ENCODE measurements at places on chromosomes 7 and 10. TPM values are rescaled to one million over a fixed set of nuclear protein-coding genes. Genes with fewer than 3 reads are reported as not detected.

DNA sequence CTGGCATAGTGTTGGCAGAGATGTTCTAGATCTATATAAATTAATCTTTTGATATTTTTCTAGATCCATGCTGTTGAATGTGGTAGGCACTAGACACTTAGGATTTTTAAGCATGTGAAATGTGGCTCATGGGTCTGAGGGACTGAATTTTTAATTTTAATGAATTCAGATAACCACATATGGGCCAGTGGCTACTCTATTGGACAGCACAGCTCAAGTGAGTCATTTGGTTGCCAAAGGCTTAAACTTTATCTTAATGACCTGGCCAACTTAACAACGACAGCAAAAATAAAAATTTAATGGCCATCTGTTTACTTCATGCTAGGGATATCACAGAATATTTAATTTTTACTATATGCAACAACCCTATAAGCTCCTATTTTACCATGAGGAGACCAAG is 61.4 kb downstream of the CDK14 start:
- no peak for DNase-seq

DNA sequence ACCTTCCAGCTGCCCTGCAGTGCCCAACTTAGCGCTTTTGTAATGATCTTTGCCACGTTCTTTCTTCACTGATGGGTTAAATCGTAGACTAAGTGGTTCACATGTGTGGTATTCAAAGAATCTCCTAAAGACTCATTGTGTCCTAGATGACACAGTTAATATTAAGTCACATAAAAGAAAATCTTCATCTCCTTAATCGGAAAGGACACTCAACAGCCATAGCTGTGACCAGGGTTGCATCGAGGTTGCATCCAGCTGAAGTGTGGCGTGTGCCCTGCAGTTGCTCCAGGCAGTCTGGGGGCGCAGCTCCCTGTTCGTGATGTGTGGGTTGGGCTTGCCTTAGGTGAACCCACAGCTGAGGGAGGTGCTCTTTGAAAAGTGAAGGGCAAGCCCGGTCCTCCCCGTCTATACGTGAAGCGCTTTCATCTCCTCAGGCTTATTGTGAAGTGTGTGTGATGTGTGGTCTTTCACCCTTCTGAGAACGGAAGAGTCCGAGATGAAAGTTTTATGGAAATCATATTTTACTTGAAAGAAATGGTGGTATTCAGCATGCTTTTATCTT is 122.7 kb downstream of the TRRAP start:
- no peak for DNase-seq

- DNase-seq = no peak
Observed at GRCh38 chr10:1240341-1240775, 184.2 kb downstream of the WDR37 start.

DNA sequence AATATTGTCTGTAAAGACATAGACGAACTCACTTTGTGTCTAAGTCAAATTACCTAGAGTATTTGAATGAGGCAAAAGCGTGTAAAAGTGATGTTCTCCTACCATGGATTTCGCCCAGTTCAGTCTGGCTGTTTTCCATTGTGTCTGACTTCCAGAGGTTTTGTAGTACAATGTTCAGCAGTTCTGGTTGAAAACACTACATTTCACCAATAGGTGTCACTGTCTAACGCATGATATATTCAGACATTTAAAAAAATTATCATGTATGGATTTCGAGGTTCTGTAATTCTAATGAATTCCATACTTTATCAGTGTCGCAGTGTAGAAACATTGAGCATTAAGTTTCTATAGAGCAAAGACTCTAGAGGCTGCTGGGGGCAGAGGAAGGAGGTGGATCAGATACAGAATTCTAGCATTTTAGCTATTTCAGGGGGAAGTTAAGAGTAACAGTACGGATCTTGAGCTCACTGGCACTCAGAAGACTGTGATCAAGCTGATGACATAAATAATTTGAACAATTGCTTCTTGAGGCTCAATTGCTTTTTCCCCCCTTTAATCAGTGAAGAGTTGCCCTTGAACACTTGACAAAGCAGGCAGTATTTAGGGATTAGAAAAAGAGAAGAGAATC is 196.9 kb upstream of the RHOBTB1 start:
- peak; percentile 82 for DNase-seq

DNA sequence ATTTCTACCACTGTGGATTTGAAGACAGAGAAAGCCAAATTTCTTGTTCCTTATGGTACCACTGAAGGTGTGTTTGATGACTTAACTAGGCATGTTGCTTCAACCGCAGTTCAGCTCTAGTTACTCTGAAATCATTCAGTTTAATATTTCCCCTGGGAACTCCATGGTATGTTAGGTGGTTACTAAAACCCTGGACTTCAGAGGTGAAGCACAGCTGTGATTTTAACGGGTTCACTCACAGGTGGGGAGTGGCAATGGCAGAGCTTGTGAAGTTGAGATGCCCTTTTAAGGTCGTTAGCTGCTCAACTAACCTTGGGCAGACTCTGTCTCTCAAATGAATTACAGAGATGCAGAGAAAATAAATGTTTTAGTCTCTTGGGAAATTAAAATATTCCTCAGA is 163.6 kb upstream of the PHYHIPL start:
- DNase-seq = no peak

DNA sequence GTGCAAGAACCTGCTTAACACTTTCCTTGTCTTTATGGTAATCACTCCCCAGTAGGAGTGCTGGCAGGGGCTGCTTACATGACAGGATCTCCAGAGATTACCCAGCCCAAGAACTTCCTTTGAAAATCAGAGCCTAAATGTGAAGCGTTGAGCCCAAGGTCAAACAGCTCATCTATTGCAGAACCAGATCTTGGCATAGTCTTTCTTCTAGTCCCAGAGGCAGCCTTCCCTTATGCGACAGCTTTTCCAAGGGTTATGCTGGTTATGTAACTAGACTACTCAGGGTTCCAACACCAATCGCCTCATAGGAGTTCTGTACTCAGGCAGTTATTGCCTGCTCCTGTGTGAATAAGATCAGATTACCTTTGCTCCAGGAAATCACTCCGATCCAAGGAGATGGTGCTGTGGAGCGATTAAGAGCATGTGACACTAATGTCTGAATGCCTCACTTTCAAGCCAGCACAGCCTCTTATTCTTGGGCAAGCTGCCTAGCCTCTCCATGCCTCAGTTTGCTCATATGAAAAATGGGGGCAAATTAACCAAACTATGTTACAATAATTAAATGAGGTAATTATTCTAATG is 8.4 kb upstream of the LGI1 start:
- DNase-seq = peak; percentile 52

DNA sequence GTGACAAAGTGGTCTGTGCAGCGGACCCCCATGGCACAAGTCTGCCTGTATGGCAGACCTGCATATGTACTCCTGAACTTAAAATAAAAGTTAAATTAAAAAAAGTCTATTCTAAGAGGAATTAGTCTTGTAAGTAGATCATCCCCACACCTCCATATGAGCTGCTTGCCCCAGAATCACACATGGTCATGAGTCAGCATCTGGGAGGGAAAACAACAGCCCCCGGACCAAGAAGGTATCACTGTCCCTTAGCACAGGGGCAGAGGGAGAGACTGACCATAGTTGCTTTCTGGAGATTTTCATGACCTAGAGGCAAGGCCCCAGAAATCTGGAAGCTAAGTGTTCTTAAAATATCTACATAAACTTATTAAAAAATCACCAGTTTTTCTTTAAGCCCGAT is 86.6 kb upstream of the PDK4 start:
- no peak for DNase-seq

GRCh38 chr7:4758111-4758510 is 17.3 kb upstream of the AP5Z1 start:
- DNase-seq = no peak

- DNase-seq = peak; percentile 13
Observed at GRCh38 chr7:65216469-65216868, 157.2 kb upstream of the ZNF92 start.

GRCh38 chr10:101858723-101859500 is 15.3 kb upstream of the KCNIP2 start:
- DNase-seq = no peak

GRCh38 chr10:44404741-44405437 is 20.0 kb upstream of the CXCL12 start:
- DNase-seq = no peak

DNA sequence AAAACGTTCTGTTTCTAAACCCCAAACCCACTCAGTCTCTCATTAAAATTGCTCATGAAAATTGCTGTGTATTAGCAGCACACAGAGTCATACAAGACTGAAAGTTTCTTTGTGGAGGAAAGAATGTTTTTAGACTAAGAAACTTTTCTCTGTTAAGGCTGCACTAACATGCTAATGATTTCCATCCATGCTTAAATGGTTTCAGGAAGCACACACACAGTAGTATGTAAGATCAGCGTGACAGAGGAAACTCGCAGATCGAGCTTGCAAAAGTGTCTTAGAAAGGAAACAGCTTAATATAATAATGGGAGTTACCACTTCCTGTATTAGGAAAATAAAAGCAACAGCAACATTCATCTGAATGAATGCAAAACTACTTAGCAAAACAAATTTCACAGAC is 112.7 kb downstream of the ICA1 start:
- peak; percentile 15 for DNase-seq

DNA sequence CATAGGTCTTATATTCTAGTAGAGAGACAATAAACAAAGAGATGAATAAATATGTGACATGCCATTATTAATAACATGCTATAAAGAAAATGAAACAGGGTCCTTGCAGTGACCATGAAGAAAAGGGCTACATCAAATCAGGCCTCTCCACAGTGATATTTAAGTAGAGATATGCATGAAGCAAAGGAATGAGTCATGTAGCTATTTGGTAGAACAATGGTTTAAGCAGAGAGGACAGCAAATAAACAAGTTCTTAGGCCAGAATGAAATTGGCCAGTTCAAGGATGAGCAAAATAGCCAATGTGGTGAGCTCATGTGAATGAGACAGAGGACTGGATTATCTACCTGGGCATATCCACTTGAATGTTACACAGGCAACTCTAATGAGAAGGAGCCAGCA is 172.2 kb upstream of the FERD3L start:
- DNase-seq = no peak

DNA sequence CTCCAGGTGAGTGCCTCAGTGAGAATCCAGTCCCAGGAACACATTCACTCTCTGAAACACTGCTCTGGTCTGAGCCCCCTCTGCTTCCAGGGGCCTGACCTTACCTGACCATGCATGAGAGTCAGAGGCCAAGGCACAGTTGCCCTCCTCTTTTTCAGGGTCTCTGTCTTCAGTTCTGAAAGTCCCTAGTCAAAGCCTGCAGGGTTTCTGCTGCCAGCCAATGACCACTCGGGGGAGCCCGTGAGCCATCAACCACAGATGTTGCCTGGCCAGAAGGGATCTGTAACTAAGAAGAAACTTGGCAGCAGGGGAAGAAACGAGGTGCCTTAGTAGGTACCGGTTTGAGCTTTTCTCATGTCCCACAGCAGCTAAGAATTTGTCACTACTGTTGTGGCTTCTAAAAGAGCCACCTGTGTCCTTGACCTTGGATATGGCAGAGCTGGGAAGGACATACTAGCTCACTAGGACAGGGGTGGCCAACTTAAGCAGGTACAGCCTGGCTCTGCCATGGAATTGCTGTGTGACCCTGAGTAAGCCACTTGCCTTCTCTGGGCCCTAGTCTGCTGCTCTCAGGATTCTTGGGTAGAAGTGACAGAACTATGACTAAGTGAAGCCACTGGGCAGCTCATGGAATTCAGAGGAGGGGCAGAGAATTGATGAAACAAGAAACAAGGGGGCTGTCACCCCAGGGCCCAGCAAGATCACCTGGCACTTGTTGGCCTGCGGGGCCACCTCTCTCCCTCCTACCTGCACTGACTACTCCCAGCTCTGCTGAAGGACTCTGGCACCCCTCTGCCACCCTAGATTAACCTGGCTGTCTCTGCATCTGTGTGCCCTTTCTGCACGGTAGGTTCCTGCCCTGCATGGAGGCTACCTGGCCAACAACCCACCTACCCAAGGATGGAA is 83.8 kb upstream of the GPR26 start:
- peak; percentile 82 for DNase-seq

GRCh38 chr7:2666588-2667250 is 21.3 kb upstream of the AMZ1 start:
- DNase-seq = no peak

DNA sequence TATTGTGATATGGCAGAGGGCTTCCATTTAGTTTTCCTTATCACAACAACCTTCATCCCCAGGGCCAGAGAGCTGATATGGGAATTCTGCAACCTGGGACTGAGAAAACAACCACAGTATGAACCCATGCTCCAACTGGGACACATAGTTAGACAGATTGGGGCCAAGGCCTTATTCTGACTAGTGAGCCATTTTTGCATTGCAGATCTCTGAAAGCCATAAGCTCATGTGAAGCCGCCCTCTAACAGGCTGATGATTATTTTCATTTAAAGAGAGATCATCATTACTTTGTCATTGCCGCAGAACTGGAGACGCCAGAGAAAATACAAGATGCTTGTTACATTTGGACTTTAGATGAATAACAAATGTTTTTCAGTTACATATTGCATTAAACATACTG is 791.7 kb upstream of the POM121L12 start:
- no peak for DNase-seq

EBLN1 gene
- 3.6 TPM for total RNA-seq

OR2AE1 gene
- total RNA-seq = 0.96 TPM

SPDYE17 gene
- not detected for total RNA-seq
